Anterior cingulate cortex (tissue), 58 donors: ENCODE measurements at places on chromosomes 7 and 10.

GRCh38 chr7:158816995-158817394 lies 12.3 kb downstream of the ESYT2 start:
- DNase-seq, result no peak

GRCh38 chr10:131689016-131689415 lies 211.8 kb upstream of the PPP2R2D start:
- no peak for DNase-seq

DNA sequence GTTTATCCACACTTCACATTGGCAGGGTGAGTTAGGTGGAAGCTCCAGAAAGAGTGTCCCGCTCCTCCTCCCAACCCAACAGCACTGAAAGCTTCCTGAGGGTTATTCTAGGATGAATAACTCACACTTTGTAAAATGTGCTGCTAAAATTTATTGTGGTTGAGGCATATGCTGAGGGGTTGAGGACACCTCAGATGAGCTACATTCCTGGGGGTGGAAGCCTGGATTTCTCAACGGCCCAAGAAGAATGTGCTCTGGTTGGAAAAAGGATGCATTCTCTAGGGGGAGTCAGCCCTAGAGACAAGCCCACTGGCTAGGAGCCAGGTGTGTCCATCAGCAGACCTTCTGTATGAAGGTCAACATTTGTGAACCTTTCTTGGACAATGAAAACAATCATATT lies 91.5 kb upstream of the PDE1C start:
- DNase-seq, result no peak

- DNase-seq, result no peak
These were observed 59.2 kb downstream of the WIPF3 start for GRCh38 chr7:29865526-29865925.

DNA sequence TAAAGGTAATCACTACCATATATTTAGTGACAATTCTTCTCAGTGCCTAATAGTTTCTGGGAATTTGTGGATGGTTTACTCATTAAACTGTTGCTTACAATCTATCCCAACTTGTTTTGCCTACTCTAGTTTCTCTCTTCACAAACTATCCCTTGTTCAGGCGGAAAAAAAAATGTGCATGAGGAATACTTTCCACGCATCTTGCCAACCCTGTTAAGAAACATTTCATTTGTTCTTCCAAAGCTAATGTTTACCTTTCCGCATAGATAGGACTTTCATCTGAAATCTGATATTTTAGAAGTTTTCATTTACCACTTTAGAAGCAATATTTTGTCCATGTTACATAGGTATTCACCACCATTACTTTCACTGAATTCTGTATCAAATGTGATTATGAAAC lies 191.9 kb downstream of the MDFIC start:
- DNase-seq, result no peak

DNA sequence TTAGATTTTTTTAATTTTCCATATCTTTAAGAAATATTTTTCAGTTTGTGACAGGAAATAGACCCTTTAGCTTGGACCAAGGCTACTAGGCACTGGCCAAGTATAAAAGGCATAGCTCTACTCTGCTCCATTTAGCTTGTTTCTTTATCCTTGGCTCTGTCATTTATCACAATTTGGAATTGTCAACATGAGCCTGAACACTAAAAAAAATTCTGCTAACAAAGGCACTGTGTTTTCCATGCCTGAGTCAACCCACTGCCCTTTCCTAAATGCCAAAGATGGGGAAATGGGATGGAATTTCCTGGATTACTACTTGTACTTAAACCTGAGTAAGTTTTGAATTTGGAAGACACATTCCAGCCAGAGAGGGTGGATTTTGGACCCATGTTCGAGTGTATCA lies 128.4 kb downstream of the NSUN6 start:
- no peak for DNase-seq

DNA sequence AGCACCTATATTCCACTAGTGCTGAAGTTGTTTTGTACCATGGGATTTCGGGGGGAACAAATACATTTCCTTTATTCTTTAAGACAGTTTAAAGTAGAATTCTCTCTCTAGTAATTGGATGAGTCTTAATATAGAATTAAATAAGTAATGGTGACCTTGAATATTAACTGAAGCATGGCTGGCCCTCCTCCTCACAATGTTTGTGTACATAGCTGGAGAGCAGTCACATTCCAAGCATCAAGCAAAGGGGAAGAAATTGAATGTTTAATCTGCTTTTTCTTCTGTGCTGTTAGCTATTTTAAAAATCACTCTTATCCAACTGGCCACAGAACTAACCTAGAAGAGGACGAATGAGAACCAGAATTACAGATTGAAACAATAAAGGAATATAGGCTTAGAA lies 906.9 kb downstream of the CCSER2 start:
- DNase-seq, result no peak

DNA sequence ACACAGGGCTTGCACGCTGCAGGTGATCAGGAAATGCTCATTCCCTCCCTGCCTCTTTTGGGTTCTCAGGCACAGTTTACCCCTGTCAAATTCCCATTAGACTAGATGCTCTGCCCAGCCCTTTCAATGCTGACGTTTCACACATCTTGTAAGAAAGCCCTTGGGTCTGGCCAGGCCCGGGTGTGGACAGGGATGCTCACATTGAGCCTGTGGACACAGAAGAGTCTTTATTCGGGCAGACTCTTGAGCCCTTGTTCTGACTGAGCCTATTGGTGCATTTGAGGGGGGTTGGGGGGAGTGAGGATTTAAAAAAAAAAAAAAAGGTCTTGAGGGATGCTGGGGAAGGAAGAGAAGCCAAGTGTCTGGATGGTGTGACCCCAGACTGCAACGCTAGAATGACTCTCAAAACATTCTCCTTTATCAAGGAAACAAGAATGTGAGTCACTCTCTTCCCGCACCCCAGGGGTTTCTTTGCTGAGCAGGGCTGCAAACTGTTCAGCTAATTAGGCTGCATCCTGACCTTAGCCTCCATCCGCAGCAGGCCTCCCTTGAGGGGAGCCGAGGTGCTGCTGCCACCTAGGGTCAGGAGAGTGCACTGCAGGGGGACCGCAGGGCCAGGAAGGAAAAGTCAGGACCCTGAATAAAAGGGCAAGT lies 53.6 kb upstream of the TMEM72 start:
- DNase-seq, result peak; percentile 35

DNA sequence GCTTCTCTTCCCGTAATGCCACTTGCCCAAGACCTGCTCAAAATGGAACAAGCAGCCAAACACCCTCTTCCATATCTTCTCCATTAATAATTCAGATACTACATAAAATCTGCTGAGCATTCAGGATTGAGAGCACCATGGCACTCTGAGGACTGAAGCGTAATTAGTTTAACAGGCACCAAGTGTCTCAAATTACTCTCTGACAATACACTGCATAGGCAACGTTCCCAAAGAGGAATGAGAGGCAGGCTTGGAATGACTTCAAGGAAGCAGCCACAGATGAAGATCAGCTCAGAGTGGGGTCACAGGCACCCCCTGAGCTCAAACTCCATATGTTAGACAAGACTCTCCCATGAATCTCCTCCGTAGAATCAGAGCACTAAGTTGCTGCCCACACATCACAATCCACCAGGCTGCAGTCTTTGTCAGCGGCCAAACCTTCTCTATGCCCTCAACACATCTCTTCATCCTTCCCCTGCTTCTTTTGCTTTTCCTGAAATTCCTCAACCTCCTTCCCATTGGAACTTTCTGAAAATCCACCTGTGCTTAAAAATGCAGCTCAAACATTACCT lies 4.7 kb upstream of the ABLIM1 start:
- DNase-seq, result no peak

- DNase-seq, result no peak
These were observed 128.9 kb downstream of the CELF2 start for GRCh38 chr10:11146402-11147171.

GRCh38 chr10:83678850-83679249 lies 460.5 kb upstream of the GHITM start:
- no peak for DNase-seq

DNA sequence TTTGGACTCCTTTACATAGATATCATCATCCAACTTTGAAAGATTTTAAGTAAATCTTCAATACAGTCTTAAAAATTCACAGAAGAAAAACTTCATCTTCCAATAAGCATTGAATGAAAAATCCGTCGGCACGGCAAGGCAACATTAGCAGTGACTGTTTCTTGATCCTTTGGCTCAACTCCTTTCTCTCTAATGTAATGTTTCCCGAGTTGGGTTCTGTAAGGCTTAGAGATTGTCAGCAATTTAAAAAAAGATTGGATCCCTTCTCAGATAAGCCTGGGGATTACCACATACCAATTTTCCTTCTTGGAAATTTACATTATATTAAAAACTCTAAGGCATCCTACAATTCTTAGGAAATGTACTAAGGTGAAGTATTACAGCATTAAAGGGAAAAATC lies 291.8 kb downstream of the PLXDC2 start:
- no peak for DNase-seq

DNA sequence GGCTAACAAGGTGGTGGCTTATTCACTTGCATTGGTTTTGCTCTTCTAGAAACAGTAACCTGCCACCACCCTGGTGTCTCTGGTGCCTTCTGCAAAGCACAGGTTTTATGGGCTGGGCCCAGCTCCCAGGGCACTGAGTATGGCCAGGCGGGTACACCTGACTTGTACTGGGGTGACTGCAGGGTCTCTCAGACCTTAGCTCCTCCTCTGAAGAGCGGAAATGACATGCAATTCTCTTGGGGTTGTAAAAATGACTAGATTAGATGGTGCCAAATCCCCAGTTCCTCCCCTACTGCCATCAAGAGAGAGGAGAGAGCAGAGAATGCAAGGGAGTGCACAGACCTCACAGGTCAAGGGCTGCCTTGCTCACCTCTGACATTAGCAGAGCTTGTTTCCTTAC lies 14.7 kb downstream of the ESYT2 start:
- DNase-seq, result no peak

DNA sequence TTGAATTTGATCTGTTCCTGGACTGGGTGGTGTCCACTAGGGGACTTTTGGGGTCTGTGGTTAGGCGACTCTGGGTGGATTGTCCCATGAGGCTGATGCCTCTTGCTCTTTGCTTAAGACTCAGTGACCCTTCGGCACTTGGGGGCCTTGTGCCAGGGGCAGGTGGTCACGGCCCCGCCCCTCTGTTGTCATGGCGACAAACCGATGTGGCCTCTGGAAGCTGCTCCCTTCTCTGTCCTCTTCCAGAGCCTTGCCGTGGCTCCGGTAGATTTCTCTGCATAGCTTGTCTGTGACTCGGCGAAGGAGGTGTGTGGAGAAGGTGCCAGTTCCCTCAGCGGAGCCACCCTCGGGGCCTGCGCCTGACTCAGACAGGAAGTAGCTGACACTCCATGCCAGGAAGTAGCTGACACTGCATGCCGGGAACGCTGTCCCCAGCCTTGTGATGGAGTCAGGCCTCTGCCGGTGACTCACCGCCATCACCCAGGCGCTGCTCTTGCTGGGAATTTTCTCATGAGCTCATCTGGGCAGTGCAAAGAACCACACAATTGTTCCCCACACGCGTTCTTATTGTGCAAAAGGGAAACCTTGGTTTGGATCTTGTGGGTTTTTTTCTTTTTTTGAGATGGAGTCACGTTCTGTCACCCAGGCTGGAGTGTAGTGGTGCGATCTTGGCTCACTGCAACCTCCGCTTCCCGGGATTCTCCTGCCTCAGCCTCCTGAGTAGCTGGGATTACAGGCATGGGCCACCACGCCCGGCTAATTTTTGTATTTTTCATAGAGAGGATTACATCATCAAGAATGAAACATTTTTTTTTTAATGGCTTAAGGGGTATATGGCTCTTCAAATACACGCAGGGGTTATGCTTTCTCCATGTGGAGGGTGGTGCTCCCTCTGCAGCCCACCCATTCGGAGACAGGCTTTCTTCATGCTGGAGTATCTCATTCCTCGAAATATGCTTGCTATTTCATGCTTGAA lies 72.6 kb downstream of the PFKFB3 start:
- DNase-seq, result peak; percentile 60

DNA sequence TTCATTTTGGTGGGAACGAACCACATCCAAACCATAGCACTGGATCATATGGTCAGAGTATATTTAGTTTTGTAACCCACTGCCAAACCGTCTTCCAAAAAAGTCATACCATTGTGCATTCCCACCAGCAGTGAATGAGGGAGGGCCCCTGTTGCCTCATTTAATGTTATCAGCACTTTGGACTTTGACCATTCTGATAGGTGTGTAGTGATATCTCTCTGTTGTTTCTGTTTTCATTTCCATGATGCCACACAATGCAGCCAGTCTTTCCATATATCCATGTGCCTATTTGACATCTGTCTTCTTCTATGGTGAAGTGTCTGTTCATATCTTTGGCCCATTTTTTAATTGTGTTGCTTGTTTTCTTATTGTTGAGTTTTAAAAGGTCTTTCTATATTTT lies 105.0 kb upstream of the PPP2R2D start:
- DNase-seq, result no peak

GRCh38 chr7:150756858-150757257 lies 19.6 kb downstream of the GIMAP5 start:
- DNase-seq, result no peak

GRCh38 chr10:796233-796632 lies 106.8 kb upstream of the DIP2C start:
- no peak for DNase-seq

DNA sequence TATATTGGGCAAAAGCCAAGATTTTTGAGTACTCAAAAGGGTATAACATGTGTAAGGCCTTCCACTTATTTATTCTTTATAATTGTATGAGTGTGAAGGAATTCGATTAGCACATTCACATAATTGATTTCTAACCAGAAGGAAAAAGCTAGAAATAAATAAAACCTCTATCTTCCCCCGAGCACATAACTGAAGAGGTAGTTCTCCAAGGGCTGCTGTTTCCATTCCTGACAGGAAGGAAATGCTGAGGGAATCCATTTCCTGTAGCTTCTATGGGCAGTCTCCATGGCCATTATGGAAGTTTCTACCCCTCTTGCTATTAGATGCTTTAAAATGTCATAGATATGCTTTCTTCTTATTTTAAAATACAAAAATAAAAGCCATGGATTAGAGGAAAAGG lies 70.5 kb upstream of the ABCB5 start:
- DNase-seq, result no peak

DNA sequence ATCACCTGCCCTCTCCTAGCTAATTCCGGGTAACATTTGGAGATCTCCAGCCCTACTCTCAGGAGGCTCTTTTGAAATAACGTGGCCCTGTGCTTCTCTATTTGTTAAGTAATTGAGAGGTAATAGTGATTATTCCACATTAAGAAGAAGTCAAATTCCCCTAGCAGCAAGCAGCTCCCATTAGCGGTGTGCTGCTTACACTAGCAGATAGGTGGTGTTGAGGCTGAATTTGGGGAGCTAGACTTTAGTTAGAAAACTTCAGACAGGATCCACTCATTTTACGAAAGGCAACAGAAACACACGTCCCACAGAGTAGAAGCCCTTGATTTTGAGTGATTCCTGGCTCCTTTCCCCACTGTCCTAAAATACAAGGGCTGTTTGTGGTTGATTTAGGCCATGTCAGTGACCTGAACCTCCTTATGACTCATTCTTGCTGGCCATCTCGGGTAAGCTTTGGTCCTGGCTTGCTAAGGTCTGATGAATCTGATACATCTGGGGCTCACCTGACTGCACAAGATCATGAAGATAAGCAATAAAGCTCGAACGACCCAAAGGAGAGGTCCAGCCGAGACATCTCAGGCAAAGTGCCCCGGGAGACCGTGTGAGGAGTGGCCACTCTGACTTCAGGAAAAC lies 77.2 kb downstream of the FAM204A start:
- no peak for DNase-seq

GRCh38 chr7:27235387-27236311 lies 7.0 kb upstream of the EVX1 start:
- no peak for DNase-seq

GRCh38 chr10:11154849-11155498 lies 137.3 kb downstream of the CELF2 start:
- DNase-seq, result no peak
